ENCODE measurements at places on chromosomes 6 and 20. TPM values are rescaled to one million over a fixed set of nuclear protein-coding genes. Genes with fewer than 3 reads are reported as not detected.

- H3K27ac ChIP-seq = peak overlapping the region; percentile 76
- no peaks in the 10 kb centered on the region for H3K36me3 ChIP-seq
- peak; percentile 92 for DNase-seq
- peak overlapping the region; percentile 65 for H3K4me3 ChIP-seq
- H3K4me1 ChIP-seq = peaks cover 60% of the 10 kb centered on the region
Measured at GRCh38 chr6:107657755-107658461, 166.2 kb downstream of the SCML4 start.

DNA sequence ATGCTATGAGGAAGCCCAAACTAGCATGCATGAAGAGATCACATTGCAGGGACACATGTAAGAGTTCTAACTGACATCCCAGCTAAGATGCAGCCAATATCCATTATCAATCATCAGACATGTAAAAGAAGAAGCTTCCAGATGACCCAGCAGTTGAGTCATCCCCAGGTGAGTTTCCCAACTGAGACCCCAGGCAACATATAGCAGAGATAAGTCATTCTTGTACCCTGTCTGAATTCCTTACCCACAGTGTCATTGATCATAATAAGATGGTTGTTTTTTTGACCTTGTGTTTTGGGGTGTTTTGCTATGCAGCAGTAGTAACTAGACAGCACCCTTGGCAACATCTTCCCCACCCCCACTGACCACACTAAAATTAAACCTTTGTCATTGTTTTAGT is 18.9 kb downstream of the SIRPD start:
- H3K4me1 ChIP-seq = no peaks in the 10 kb centered on the region
- H3K27ac ChIP-seq = no peak overlapping the region
- H3K36me3 ChIP-seq = no peaks in the 10 kb centered on the region
- H3K27me3 ChIP-seq = peaks cover 27% of the 10 kb centered on the region

- no peaks in the 10 kb centered on the region for H3K27me3 ChIP-seq
- H3K4me1 ChIP-seq = peaks cover 4% of the 10 kb centered on the region
- H3K27ac ChIP-seq = no peak overlapping the region
Measured at GRCh38 chr6:135231469-135231844, 50.3 kb downstream of the MYB start.

- peaks cover 24% of the 10 kb centered on the region for H3K4me1 ChIP-seq
- H3K36me3 ChIP-seq = peaks cover 13% of the 10 kb centered on the region
- no peak for DNase-seq
- no peak overlapping the region for H3K4me3 ChIP-seq
Measured at GRCh38 chr6:157080986-157081391, 242.3 kb downstream of the TMEM242 start.

- no peaks in the 10 kb centered on the region for H3K36me3 ChIP-seq
- H3K4me1 ChIP-seq = peaks cover 35% of the 10 kb centered on the region
- no peak within 1 kb of the TSS for H3K27ac ChIP-seq
- H3K27me3 ChIP-seq = no peaks in the 10 kb centered on the region
Measured at GRCh38 chr20:64049060-64049877, at the start of gene SOX18. Gene SOX18 (minus strand): TSS chr20:64049639. CDS start chr20:64049516, 123 bp downstream.

Gene PRPH2
- total RNA-seq = not detected

DNA sequence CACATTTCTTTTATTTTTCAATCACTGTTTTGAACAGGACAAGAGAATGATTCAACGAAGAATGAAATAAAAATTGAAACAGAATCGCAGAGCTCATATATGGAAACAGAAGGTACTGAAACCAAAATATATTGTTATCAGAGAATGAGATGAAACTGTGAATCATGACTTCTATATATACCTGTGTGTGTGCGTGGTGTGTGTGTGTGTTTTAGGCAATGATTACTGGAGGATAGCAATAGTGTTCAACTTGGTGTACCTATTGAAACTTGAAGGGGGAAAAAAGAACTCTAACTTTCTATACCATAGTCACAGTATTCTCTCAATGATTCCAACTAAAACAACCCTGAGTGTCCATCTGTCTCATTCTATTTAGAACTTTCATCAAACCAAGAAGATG is 586.6 kb downstream of the KIF16B start:
- peaks cover 3% of the 10 kb centered on the region for H3K27me3 ChIP-seq
- H3K4me1 ChIP-seq = no peaks in the 10 kb centered on the region
- no peak for DNase-seq
- H3K27ac ChIP-seq = no peak overlapping the region
- no peak overlapping the region for H3K4me3 ChIP-seq

DNA sequence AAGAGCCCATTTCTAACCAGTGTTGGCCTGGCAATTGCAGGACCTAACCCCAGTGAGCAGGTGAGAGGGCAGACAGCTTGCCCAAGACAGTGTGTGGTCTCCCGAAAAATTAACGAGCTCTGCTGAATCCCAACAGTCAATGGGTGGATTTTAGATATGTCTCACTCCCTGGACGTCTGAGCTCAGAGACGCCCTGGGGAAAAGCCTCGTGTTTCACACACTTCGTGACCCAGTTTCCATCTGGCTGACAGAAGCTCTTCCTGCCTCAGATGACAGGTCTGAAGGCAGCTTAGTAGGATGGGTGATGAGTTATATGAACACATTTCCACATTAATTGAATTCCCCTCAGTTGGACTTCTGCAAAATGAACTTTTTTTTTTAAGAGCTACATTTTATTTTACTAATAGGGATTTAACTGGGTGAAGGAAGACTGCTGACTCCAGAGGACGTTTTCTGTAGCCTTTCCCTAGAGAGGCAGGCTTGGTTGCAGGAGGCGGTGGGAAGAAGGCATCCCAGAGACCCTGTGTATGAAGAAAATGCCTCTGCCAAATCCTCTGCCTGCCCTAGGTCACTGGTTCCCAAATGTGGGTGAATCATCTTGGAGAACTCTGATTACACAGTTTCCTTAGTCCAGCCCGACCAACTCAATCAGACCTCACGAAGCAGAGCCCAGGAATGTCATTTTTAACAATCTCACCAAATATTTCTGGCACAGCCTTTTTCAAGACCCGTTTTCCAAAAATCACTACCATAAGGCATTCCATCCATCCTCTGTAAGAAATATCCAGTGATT is 71.7 kb upstream of the LY86 start:
- no peak overlapping the region for H3K4me3 ChIP-seq
- H3K4me1 ChIP-seq = no peaks in the 10 kb centered on the region
- H3K36me3 ChIP-seq = no peaks in the 10 kb centered on the region
- peaks cover 2% of the 10 kb centered on the region for H3K27me3 ChIP-seq

Gene STMND1
- total RNA-seq = not detected

GRCh38 chr6:170286246-170286933 is 4.5 kb downstream of the DLL1 start:
- no peak overlapping the region for H3K27ac ChIP-seq
- H3K36me3 ChIP-seq = peaks cover 8% of the 10 kb centered on the region
- H3K4me3 ChIP-seq = no peak overlapping the region
- peaks cover 12% of the 10 kb centered on the region for H3K4me1 ChIP-seq
- peaks cover 9% of the 10 kb centered on the region for H3K27me3 ChIP-seq

Gene OPRL1
- total RNA-seq = 2.1 TPM

DNA sequence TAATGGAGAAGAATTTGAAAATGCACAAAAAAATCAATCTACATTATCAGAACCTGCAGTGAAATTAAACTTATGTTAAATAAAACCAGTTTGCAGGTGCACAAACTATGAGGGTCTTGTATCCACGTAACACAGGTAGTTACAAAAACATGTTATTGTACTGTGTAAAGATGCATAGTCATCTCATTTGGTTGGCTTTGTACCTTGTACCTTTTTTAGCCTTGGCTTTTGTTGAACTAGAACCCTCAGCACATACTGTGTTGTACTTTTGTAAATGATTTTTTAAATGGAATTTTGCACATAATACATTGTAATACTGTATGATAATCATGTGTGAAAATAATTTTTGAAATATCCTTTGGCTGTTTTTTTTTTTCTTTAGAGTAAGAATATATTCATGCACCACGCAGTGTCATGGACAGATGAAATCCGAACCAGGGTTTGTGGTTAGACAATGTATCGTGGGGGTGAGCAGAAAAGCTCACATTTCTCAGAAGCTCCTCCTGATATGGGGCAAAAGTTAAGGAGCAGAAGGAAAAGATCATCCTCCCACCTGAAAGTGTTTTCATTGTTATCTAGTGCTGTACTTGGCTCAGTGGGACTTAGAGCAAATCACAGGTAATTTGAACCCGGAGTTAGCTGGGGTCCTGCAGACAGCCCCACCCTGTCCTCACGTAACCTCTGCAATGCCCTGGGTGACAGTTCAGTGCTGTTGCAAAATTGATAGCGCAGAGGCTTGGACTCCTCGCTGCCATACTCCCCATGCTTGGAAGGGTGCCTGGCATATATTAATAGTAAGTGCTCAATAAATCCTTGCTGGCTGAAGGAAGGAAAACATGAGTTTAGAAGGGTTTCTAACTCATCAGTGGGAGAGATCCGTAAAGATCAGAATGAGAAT is 14.8 kb upstream of the NAA20 start:
- H3K27me3 ChIP-seq = no peaks in the 10 kb centered on the region
- peaks cover 23% of the 10 kb centered on the region for H3K4me1 ChIP-seq
- H3K36me3 ChIP-seq = peaks cover 37% of the 10 kb centered on the region
- no peak overlapping the region for H3K4me3 ChIP-seq
- DNase-seq = no peak

GRCh38 chr6:104613416-104614001 is 246.2 kb downstream of the HACE1 start:
- peaks cover 43% of the 10 kb centered on the region for H3K4me1 ChIP-seq
- H3K36me3 ChIP-seq = no peaks in the 10 kb centered on the region
- H3K27ac ChIP-seq = peak overlapping the region; percentile 90
- H3K4me3 ChIP-seq = peak overlapping the region; percentile 60
- DNase-seq = no peak
- no peaks in the 10 kb centered on the region for H3K27me3 ChIP-seq

DNA sequence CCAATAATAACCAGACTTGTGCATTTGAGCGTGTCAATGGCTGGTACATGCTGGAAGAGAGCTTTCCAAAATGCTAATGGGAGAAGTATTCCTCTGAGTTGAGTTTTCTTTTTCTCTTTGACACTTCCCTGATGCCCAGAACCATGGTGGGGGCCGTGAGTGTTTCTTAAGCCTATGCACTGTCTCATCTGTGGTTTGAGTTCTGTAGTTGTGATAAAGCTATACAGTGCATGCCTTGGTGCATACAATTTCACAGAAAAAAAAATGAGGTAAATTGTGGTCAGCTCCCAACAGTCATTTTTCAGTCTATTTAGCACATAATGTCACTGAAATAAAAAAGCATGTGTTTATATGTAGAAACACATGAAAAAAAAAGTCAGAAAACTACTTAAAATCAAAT is 204.8 kb downstream of the HDGFL1 start:
- no peaks in the 10 kb centered on the region for H3K27me3 ChIP-seq
- no peak overlapping the region for H3K4me3 ChIP-seq

GRCh38 chr6:63676412-63677114 is 41.0 kb downstream of the PHF3 start:
- peaks cover 27% of the 10 kb centered on the region for H3K36me3 ChIP-seq
- DNase-seq = no peak
- no peaks in the 10 kb centered on the region for H3K27me3 ChIP-seq
- H3K27ac ChIP-seq = no peak overlapping the region
- H3K4me3 ChIP-seq = no peak overlapping the region
- H3K4me1 ChIP-seq = no peaks in the 10 kb centered on the region

DNA sequence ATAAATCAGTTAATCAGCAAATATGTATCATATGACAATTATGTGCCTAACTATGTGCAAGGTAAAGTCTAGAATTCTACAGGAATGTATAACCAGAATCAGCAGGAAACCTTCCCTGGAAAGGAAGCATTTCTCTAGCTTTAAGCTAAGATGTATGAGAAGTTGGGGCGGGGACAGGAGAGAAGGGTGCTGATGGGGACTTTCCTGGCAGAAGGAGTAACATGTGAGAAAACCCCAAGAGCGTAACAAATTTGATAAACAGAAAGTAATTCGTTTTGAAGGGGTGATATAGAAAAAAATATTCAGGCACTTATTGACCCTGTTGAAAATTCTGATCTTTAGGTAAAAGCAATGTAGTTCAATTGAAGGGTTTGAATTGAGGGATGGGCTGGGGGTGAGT is 226.1 kb downstream of the KHDRBS2 start:
- no peaks in the 10 kb centered on the region for H3K27me3 ChIP-seq
- H3K36me3 ChIP-seq = no peaks in the 10 kb centered on the region
- H3K4me1 ChIP-seq = no peaks in the 10 kb centered on the region

DNA sequence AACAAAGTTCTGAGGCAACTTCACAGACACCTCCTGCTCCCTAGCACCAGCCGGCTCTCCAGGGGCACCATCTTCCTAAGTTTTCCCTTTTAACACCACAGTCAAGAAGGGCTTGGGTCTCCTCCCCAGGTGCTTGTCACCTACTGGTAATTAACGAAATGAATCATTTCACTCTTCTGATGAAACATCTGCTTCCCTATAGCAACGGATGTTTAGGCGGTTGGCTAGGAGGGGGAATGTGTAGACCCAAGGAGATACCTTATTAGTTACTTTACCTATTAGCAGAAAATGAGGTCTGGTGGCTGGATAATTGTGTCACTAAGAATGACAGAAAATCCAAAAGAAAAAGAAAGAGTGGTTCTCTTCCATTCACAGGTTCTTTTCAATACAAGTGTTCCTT is 46.3 kb upstream of the FABP7 start:
- DNase-seq = no peak
- peaks cover 9% of the 10 kb centered on the region for H3K27me3 ChIP-seq
- no peaks in the 10 kb centered on the region for H3K36me3 ChIP-seq
- H3K27ac ChIP-seq = no peak overlapping the region

- no peaks in the 10 kb centered on the region for H3K27me3 ChIP-seq
- DNase-seq = no peak
- H3K4me3 ChIP-seq = no peak overlapping the region
Measured at GRCh38 chr20:19841740-19842139, 83.7 kb downstream of the RIN2 start.

Gene RFX6
- not detected for total RNA-seq

GRCh38 chr20:63264519-63264918 is 8.1 kb upstream of the ARFGAP1 start:
- H3K4me3 ChIP-seq = no peak overlapping the region
- H3K27ac ChIP-seq = no peak overlapping the region
- no peak for DNase-seq
- peaks cover 4% of the 10 kb centered on the region for H3K4me1 ChIP-seq
- H3K27me3 ChIP-seq = peaks cover 19% of the 10 kb centered on the region
- no peaks in the 10 kb centered on the region for H3K36me3 ChIP-seq

DNA sequence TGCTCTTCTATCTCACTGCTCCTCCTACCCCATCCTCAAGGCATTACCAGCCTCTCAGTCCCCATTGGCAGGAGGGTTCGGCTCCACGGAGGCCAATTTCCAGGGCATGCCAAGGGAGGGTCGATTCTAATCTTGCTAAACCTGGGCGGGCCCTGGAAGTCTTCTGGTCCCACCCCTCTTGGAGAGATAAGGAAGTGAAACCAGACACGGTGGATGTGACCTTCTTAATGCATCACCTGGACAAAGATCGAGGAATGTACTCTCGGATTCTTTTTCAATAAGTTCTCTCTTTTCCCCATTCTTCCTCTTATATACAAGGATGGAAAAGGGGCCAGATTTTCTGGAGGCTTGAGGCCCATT is 112.2 kb upstream of the ARMC2 start:
- H3K36me3 ChIP-seq = no peaks in the 10 kb centered on the region
- peak overlapping the region; percentile 56 for H3K27ac ChIP-seq
- DNase-seq = no peak
- H3K4me3 ChIP-seq = no peak overlapping the region
- H3K4me1 ChIP-seq = peaks cover 41% of the 10 kb centered on the region

Gene SLC32A1
- not detected for total RNA-seq

Data from osteocyte (in vitro differentiated cells).